RPMI8226 (cell line): ENCODE measurements at places on chromosomes 16 and 17.

GRCh38 chr16:84254062-84254461 is 14.2 kb upstream of the KCNG4 start:
- no peak for DNase-seq

DNA sequence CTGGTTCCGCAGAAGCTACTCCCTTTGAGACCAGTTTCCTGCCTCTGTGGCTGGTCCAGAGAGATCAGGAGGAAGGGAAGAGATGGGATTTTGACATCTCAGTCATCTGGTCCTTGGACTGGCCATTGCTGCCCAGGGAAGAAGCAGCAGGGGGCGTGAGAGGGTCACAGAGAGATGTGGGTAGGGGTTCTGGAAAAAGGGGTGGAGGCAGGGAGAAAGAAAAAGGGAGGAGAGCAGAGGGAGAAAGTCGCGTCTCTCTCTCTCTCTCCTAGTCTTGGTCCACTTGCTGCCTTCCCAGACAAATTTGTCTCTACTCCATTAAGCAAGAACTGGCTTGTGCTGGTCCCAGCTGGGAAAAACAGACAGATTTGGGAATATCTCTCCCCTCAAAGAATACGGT is 4.4 kb downstream of the SHBG start:
- DNase-seq, result no peak

DNA sequence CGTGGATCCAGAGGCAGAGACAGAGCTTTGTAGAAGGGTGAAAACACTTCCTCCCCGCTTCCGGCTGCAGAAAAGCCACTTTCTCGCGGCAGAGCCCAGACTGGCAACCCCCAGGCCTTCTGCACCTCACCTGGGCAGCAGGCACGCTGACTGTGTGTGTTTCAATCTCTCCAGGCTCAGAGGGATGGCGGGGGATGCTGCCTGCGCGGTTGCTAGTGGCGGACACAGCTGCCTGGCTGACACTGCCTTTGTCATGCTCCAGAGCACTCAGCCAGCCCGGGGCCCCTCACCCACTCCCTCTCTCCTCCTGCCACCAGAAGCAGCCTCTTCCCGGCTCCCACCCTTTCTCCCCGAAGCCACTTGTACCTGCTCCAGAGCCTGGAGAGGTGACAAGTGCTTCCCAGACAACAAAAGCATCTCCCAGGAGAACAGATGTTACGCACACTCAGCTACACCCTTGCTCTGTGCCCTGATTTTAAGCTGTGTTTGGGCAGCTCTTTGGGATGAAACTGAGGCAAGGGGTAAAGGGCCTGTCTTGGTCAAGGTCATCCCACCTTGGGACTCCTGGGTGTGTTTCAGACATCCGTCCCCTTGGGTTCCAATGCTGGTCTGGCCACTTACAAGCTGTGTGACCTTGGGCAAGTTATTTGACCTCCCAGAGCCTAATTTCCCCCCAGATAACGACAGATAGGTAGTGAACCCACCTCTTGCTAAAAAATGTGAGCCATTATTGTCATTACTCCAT is 9.2 kb upstream of the GLIS2 start:
- DNase-seq, result peak; percentile 88

- DNase-seq, result no peak
These were observed 14.9 kb downstream of the RHOT1 start for GRCh38 chr17:32157225-32157624.

DNA sequence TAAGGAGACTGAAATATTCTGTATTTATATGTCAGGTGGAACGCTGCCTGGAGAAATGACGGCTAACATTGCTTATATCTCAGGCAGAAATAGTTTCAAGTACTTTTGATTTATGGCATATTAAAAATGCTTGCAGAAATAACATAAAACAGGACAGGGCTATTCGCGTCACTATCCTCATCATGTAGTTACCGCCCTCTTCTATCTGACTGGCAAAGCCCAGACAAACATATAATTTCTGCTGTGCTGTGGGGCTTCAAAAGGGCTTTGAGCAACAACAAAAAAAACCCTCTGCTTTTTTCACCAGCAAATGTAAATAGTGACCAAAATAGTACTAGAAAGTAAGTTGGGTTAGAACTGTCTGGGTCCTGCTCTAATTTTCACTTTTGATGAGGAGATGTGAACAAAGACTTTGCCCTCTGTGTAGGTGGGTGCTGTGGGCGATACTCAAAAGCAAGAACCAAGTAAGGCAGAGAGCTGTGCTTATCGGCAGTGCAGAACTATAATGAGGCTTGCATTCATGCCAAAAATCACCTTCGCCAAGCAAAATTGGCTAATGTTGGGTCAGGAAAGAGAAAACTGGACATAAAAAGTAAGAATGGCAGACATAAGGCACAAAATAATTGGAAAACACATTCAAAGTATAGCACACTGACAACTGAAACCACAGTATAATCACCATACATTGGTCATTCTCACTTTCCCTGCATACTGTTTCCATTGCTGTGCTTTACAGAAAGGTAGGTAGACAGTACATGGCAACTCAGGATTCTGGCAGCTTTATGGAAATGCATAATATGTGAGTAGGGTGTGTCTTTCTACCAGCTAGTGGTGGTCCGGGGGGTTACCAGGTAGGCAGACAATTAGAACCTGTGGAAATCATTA is 151.2 kb upstream of the AXIN2 start:
- DNase-seq, result no peak

DNA sequence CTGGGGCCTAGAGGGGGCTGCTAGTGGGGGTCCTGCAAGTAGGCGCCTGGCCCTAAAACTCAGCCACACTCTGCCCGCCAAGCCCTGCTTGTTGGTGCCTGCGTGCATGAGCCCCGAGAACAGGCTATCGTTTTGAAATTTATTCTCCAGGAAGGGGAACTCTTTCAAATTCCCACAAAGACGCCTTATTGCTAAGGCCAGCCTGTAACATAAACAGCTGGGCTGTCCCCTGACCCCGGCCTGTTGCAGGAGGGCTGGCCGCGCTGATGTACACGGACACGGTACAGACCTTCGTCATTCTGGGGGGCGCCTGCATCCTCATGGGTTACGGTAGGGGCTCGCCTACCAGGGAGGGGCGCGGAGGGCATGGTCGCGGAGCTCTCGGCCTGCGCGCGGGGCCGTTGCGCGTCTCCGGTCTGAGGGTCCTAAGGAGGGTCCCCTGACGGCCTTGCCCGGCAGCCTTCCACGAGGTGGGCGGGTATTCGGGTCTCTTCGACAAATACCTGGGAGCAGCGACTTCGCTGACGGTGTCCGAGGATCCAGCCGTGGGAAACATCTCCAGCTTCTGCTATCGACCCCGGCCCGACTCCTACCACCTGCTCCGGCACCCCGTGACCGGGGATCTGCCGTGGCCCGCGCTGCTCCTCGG is 4.3 kb downstream of the SLC5A2 start:
- no peak for DNase-seq

GRCh38 chr17:55740511-55741355 is 10.1 kb upstream of the PCTP start:
- no peak for DNase-seq

- DNase-seq, result no peak
These were observed 31.4 kb downstream of the YPEL2 start for GRCh38 chr17:59362811-59363205.

DNA sequence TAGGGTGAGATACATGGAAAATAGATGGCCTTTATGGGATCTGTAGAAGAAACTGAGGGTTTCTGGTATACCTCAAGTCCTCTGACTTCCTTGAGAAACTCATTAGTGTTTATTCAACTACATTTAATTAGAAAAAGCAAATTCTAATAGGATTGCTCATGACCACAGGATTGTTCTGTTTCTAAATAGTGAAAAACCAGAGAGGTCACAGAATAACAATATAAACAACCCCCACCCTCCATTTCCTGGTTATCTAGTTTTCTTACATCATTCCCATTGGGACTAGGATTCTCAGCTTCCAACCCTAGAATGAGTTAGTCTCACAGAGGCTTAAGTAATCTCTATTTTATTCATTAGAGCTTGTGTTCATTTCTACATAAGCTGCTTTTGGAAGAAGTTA is 30.0 kb downstream of the SF3B3 start:
- DNase-seq, result no peak

- DNase-seq, result no peak
These were observed 138.9 kb downstream of the SLC39A11 start for GRCh38 chr17:72953621-72954020.

DNA sequence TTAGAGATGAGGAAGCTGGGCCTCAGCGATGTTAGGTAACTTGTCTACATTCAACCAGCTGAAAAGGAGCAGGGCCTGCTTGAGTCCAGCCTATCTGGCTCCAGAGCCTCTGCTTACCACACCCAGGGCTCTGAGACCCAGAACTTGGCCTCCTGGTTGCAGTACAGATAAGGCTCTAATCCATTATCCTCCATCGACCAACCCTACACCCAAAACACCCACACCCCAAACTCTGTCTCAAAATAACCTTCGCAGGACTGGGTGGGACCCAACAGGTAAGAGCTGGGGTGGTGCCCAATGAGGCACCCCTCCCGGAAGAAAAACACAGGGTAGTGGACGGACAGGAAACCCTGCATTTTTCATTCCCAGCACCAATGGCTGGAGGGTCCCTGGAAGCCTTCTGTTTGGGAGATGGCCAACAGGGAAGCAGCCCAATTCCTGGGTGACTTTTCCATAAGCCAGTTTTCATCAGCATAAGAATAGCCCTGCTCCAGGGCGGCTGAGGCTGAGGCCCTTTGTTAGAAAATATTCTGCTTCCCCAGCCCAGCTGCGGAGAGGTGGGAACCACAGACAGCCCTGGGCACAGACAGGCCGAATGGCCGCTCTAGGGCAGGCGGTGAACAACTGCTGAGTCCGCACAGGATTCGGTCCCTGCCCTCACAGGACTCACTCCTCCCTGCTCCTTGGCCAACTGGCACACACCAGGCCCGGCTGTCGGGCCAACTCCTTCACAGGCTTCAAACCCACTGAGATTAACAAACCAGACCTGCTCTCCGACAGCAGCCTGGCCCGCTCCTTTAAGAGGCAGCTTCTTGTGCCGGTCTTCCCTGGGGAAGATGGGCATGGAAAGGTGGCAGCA is 9.8 kb downstream of the SMIM5 start:
- DNase-seq, result no peak

- DNase-seq, result peak; percentile 98
These were observed at the start of gene STX4 for GRCh38 chr16:31032736-31033708. TSS of gene STX4 (plus strand) at chr16:31033558. CDS start at chr16:31033806, 248 bp downstream.

DNA sequence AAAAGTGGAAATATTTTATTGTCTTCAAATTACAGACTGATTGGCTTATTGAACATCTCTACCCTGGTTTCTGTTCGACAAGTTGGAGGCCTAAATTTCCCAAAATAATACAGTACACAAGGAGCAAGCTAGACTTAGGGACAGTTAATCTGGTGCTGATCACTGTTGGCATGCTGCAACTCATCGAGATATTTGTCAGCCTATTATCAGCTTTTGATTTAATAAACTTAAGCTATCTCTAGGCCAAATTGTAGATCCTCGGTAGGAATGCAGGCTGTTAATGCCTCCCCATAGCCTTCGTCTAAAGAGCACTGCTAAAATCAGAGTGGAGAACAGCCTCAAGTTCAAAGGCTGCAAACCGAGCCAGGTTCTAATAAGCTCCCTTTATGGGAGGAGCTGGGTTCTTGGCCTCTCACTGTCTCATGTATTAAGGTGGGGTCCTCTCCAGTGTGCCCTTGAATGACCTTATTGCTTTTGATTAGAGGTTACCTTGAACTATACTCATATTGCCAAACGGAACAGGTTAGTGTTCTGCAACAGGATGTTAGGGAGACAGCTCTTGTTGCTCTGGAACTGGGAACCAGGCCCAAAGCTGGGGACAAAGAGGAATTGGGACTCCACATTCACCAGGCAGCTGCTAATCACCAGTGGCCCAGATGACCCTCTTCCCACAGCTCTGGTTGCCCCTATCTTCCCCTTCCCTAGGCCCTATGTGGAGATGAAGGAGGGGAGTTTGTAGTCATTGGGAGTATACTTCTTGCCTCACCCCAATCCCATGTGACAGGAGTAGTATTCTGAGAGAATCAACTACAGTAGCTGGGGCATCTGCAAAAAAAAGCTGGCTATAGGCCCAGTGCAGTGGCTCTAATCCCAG is 69.5 kb upstream of the NOL11 start:
- DNase-seq, result peak; percentile 41

DNA sequence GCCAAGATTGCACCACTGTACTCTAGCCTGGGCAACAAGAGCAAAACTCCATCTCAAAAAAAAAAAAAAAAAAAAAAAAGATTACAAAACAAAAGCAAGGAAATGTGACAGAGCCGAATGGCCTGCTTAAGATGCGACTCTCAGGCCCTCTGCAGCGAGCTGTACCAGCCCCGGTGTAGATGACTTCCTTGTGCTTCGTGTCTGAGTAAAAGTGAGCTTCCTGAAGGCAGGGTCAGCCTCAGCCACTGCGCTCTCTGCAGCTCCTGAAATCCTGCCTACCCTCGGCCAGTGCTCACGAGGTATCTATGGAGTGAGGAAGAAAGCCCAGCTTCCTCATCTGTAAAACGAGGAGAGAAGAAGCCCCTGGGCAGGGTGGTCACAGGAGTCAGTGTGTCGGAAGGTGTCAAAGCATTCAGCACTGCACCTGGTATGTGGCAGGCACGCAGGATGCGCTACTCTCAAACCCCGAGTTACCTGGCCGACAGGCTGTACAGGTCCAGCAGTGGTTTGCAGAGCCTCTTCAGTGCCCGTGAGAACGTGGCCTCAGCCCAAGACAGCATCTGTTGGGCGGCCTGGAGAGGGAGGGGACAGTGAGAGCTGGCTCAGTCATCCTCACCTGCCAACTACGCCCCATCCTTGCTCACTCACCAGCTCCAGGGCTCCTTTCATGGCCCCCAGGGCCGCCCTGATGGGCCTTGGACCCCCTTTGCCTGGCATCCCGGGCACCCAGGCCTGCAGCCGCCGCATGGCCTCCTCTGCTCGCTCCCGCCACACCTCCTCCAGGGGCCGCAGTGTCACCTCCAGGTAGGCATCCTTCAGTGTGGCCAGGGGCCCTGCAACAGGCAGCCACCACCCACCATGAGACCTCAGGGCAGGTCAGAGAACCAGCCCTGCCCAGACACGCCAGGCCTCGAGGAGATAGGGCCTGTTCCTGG is 44.6 kb downstream of the RMI2 start:
- DNase-seq, result no peak

- no peak for DNase-seq
These were observed 189.4 kb downstream of the CCDC182 start for GRCh38 chr17:57555636-57556175.

GRCh38 chr16:23296994-23297393 is 5.1 kb upstream of the SCNN1B start:
- DNase-seq, result peak; percentile 58

DNA sequence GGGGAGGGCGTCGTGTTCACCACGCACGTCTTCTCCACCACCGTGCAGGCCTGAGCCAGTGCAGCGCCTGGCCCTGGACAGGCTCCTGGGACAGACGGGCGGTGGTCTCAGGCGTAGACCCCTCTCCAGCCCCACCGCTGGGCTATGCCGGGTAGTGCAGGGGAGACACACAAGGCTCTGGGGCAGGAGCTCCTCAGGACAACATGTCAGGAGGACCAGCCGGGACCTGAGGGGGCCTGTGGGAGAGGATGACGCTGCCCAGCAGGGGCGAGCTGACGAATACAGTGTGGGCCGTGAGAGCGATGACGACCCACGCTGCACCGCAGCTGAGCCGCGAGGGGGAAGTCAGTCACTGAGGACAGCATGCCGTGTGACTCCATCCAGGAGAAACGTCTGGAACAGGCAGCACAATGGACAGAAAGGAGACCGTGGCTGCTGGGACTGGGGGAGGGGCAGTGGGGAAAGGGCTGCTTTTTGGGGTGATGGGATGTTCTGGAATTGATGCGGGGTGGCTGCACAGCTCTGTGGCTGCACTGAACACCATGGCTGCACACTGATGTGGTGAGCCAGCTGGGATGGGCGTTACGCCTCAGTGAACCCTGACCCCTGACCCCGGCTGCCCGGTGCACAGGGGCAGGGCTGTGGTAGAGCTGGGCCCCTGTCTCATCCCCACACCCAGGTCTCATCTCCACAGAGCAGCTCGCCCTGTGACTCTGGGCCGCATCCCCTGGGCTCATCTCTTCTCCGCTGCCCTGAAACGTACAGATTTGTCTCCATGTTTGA is 20.2 kb downstream of the DNASE1 start:
- no peak for DNase-seq
